ENCODE measurements at places on chromosomes 4 and X.
A peak's percentile ranks its signal among the peaks of the same experiment; 100 is the strongest.

DNA sequence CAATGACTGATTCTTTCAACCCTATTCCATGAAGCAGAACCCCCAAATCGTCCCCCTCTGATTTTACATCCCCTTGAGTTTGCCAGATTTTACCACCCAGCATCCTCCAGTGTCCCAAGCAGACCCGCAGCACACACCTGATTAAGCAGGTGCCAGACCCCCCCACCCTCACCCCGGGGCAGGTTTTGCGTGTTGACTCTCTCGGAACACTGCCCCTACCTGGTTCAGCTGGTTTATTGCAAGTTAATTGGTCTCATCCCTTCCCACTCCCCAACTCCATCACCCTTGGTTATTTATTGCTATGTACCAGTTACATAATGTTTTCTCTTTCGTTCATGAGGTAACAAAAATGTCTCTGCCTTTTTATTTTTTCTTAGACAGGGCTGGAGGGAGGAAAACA lies 258.4 kb downstream of the BCOR start:
- no peak for DNase-seq

GRCh38 chr4:140281828-140282552 lies 91.5 kb upstream of the SCOC start:
- no peak for DNase-seq

GRCh38 chr4:25180524-25181131 lies 20.4 kb upstream of the SEPSECS start:
- DNase-seq: peak; percentile 62

DNA sequence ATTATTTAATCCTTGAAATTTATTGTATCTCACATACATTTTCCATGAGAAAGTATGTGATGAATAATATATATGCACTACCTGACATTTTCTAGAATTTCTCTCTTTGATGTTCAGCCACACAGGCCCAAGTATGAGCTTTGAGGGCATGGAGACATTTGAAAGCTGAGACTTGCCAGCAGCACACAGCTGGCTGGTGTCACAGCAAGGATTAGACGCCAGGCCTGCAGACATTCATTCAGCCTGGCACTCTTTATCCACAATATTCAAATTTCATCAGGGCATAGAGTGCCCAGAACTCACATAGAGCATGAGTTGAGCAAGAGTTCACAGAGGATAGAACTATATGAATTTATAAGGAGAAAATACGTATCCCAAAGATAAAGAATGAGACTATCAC lies 74.0 kb downstream of the GRIA2 start:
- DNase-seq: no peak

GRCh38 chr4:106803083-106803482 lies 233.0 kb downstream of the DKK2 start:
- no peak for DNase-seq

DNA sequence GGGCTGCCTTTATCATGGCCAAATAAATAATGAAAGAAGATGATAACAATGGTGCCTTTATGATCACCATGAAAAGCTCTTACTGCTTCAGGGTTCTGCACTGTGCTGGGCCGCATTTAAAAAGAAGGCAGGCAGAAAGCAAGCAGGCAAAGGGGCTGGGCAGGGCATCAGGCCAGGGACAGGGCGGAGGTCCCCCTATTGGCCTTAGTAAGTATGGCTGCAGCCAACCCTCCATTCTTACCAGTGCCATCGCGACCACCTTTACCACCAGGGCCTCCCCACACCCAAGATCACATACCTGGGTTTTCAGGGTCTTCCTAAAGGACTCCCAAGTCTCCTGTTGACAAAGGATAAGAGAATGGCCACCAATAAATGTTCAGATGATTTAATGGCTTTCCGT lies 38.9 kb downstream of the CNGA2 start:
- no peak for DNase-seq

DNA sequence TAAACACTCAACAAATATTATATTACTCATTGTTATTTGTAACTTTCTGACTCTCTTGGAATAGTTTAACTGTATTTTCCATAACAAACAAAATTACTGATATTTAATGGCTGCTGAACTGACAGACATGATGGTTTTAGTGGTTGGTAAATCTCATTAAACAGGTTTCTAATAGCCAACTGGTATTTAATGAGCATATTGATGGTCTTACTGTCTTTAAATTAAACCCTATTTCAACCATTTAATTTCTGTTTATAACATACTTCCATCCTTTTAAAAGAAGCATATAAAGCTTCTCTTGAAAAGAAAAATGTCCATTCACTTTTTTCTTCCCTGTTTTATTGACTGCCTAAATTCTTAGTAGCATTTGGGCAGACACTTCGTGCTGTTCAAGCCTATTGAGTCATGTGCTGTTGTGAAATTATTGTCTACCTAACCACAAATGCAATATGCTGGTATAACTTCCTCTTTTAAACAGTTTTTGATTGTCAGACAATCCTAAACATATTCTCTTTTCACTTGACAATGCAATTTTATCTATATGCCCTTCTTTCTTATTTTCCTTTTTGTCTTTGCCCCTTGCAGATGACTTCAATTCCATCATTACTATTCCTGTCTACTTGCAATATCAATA lies 163.9 kb upstream of the SLC7A11 start:
- DNase-seq: no peak
